ENCODE measurements at places on chromosomes 4 and X.

GRCh38 chrX:71859637-71860036, 51.0 kb upstream of the NHSL2 start:
- peak; percentile 62 for DNase-seq

- no peak for DNase-seq
Measured at GRCh38 chrX:31136144-31136611, 64.3 kb upstream of the FTHL17 start.

GRCh38 chrX:30863974-30864373, 25.1 kb downstream of the TAB3 start:
- DNase-seq: no peak

- DNase-seq: no peak
Measured at GRCh38 chr4:100977746-100978397, 369.5 kb downstream of the PPP3CA start.

DNA sequence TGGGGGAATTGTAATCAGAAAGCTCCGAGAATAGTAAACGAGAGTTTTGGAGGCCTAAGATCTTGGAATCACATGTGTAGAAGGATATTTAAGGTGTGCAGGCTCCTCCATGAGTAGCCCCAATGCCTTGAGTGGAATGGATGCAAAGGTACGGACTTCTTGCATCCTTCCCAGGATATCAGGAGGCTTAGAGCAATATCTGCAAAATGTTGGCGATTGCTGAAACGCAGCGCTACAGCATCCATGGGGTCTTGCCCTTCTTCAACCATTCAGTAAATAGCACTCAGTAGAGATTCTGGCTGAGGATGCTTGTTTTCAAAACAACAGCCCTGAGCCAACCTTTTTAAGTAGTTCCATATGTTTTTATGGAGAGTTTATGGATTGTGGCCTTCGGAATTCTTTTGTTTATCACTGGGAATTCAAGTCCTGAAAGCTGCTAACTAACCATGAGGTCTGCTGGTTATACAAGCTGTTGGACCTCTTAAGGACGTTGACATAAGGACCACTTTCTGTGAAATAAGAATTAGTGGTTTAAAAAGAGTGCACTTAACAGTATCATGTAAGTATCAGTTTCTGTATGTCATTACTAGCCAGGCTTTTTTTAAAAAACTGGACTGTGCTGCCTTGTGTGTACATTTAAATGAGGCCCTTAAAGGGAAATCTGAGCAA, 228.8 kb upstream of the PGRMC2 start:
- DNase-seq: peak; percentile 57

GRCh38 chr4:56099378-56099786, 150.6 kb downstream of the CEP135 start:
- DNase-seq: no peak

GRCh38 chr4:4384837-4385236, 2.1 kb upstream of the NSG1 start:
- DNase-seq: no peak

GRCh38 chr4:143348233-143349077, 11.8 kb downstream of the GAB1 start:
- peak; percentile 48 for DNase-seq

DNA sequence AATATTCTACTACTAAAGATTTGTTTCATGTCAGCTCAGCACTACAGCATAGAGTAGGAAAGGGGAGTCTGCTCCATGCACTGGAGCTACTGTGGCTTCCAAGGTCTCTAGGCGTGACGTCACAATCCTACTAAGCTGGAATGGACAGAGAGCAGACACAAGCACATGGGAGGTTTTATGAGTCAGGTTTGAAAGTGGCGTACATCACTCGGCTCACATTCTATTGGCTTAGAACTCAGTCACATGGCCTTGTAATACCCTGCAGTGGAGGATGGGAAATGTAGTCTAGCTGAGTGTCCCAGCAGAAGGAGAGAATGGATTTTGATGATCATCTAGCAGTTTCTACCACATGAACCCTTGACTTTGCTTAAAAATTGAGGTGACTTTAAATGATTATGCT, 624.8 kb upstream of the ATOH1 start:
- peak; percentile 6 for DNase-seq

- DNase-seq: no peak
Measured at GRCh38 chrX:42497356-42497755, 280.6 kb downstream of the PPP1R2C start.

DNA sequence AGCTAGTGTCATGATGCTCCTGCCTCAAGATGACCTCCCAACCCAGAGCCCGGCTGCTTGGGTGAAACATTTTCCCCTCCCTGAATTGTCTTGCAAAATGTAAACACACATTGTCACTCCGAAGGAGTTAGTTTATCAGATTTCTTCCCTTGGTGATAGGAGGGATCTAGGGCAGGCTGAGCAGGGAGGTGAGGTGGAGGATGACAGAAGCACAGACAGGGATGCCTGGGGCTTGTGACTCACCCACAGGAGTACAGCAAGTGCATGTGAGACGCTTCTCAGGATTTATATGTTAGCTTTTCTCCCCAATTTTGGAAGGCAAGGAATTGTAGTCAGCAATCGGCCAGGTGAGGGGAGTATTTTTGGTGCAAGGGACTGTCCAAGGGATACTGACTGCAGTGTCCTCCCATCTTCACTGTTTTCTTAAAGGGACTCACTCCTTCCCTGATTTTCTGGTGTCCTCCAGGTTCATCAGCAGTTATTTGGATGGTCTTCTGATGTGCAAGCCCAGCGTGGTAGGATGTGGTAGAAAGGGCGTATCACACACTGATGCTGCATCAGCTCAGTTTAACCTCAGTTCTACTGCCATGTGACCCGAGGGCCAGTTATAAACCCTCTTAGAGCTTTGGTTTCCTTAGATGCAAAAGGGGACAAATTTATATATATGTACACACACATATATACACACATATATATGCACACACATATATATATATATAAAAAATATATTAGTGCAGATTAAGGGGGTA, 46.2 kb upstream of the IGFBP7 start:
- no peak for DNase-seq

GRCh38 chrX:143661286-143661685, 25.4 kb upstream of the SLITRK4 start:
- DNase-seq: peak; percentile 7

- peak; percentile 8 for DNase-seq
Measured at GRCh38 chr4:16785793-16786527, 112.5 kb downstream of the LDB2 start.

DNA sequence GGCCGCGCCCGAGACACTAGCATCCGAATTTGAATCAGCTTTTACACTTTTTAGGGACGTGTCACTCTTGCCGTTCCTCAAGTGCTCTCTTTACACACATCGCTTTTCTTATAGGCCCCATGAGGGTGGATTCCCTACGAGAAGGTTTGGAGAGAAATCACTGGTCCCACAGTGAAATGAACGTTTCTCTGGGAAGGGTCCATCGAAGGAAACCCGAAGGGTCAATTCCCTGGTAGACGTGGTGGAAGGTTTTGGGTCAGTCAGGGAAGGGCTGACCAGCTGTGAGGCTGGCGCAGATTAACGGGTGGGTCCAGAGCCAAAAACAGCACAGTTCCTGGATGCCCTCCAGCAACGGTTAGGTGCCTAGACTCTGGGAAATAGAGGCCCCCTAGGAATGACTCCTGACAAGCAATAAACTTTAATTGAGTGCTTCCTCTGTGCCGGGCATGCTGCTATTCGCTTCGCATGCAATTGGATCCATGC, 35.9 kb downstream of the ETDC start:
- DNase-seq: peak; percentile 26

DNA sequence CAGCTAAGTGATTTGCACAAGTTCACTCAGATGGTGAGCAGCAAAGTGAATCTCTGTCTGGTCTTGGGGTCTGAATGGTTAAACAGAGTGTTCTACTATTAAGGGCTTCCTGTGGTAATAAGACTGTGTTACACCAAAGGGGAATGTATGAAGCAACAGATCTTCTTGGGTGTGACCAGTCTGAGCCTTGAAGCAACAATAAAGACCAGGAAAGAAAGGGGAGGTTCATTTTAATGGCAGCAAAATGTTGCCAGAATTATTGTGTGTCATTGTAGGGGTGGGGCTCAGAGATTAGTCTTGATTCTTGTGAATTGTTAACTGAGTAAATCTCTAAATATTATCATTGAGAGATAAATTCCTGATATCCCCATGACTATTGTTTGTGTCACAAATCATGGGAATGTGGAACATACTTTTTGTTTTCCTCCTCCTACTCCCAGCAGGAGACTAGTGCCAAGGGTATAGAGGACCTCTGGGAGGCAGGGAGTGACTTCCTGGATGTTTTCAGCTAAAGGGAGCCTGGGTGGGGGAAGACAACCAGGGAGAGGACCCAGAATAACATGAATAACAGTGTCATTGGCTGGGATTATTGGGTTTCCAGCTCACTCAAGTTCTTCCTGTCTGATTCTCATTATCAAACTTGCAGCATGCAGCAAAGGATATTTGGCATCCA, 141.4 kb upstream of the PAK3 start:
- no peak for DNase-seq

- DNase-seq: no peak
Measured at GRCh38 chr4:113955948-113956347, 23.5 kb downstream of the ARSJ start.

DNA sequence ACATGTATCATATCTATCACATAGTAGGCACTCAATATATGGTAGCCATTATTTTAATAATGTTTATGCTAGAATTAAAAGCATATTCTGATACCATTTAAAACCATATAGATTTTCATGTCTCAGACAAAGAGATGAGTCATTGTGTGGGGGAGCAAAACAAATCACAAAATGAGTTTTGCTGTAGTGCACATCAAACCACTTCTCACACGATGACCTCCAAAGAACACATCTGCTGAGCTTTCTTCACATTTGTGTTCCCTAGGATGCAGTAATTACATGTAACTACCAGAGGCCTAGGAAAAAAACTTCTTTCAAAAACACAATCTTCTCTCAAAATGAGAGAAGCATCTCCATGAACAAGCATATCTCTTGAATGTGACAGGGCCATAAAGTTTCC, 56.1 kb upstream of the BRS3 start:
- DNase-seq: no peak

DNA sequence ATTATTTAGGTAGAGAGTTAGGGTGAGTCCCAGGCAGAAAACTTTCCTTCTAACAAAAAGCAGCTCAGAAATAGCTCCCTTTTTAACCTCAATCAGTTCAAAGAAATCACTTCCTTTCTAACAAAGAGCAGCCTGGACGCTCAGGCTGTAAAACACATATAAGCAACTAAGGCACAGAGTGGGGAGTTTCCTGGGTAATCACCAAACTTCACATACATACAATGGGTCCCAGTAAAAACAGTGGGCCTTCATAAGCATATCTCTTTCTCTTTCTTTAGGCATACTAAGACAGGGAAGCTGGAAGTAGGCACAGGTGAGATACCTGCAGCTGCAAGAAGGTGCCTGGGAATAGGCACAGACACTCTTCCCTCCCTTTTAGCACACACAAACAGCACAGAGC, 4.9 kb upstream of the NAF1 start:
- DNase-seq: no peak

Measured in hepatocyte (in vitro differentiated cells).